NCI-H1105 (cell line): ENCODE measurements at places on chromosomes 11 and 22.

DNA sequence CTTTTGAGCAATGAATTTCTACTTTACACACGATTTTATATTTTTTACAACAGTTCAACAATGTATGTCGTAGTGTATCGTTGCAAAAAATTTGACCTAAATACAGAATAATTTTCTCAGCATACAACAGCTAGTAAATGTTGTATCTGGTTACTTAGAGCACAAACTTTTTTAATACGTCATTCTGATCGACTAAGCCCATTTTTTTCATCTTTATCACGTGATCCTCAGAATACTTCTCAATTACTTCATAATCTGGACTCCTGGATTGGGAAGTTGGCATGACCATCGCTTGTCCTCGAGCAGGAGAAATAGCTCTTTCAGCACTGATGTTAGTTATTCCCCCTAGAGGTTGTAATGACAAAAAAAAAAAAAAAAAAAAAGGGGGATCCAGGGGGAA, 16.6 kb downstream of the OR51L1 start:
- DNase-seq, result no peak

DNA sequence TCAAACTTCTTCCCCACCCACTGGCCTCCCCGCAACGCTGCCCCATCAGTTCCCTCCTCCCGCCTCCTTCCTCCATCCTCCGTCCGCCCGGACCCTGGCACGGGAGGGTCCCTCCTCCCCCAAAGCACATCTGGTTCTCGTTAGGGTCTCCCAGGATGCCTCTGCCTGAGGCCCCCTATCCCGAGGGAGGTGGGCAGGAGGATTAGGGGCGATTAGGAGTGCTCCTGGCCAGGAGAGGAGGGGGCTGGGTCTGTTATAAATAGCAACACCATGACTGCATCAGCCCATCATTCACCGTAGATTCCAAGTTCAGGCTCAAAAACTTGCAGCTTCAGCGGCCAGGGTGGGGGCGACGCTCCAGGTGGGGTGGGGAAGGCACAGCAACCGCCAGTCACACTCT, 10.4 kb downstream of the MYRF start:
- no peak for DNase-seq

DNA sequence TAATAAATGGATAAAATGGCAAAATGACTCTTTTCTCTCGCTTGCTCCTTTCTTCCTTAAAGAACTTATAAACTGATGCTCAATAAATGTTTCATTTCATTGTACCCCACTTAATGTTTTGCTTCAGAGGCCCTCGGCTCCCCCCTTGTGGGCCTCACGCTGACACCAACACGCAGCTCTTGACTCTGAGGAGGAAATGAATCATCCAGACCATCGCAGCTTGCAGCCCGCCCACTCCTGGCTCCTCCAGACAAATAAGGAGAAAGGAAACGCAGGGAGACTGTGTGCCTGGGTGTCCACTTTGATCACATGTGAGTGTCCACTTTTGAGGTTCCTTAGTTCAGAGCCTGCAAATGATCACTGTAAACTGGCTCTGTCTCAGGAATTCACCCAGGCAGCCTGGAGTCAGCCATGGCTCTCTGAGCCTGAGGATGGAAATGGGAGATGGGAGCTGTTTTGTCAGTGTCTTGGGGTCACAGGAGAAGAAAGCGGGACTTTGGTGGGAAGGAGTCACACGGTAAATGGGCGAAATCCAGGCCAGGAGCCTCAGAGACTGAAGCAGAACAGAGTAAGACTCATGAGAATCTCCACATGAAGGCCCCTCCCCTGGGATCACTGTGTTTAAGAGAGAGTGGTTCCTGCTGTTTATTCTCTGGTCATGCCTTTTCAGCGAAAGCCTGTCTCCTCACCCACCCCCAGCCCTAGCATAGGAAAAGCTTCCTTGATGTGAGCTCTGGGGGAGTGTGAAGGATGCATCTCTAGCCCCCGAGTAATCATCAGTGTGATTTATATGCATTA, 96.5 kb downstream of the CWC15 start:
- DNase-seq, result no peak

DNA sequence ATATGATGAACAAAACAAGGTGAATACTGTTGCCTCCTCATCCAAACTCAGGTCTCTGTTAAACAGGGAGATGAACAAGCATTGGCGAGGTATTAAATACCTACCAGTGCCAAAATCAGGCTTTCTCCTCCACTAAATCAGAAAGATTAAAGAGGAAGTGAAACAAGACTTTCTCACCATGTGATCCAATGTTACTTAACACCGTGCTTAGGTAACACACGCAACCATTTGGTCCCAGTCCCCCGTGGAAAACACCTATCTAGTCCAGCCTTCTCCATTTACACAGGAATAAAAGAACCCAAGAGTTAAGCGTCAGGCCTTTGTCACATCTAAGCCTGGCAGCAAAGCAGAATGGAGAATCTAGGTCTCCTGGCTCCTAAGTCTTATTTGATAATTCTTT, 34.5 kb downstream of the TENM4 start:
- no peak for DNase-seq

GRCh38 chr11:77200351-77201268, 72.6 kb downstream of the MYO7A start:
- DNase-seq, result no peak
